Activated CD4-positive, alpha-beta T cell treated with anti-CD3 and anti-CD28 coated beads, Interleukin-10, Interleukin-2, amounts not matched to agents 100 ng/mL and 50 ng/mL, durations not matched to agents 16 hours and 8 hours (primary cell): ENCODE measurements at places on chromosomes 12 and 14.

- DNase-seq = no peak
Measured at GRCh38 chr12:111806304-111806703, 35.7 kb upstream of the MAPKAPK5 start.

- DNase-seq = no peak
Measured at GRCh38 chr12:114998118-114998749, 314.3 kb upstream of the TBX3 start.

GRCh38 chr14:51996148-51996746 lies 6.9 kb downstream of the RTRAF start:
- peak; percentile 33 for DNase-seq

GRCh38 chr12:24823808-24824515 lies 124.9 kb downstream of the BCAT1 start:
- DNase-seq = no peak

DNA sequence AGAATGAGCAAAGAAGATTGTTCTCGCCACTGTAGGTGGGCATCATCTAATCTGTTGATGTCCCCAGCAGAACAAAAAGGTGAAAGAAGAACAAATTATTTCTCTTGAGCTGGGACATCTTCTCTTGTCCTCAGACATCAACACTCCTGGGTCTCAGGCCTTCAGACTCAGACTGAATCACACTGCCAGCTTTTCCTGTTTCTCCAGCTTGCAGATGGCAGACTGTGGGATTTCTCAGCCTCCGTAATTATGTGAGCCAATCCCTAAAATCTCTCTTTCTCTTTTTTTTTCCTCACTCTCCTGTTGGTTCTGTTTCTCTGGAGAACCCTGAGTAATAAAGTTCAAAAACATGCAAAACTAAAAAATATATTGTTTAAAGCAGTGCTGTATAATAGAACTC lies 3.7 kb upstream of the TMPRSS12 start:
- no peak for DNase-seq

DNA sequence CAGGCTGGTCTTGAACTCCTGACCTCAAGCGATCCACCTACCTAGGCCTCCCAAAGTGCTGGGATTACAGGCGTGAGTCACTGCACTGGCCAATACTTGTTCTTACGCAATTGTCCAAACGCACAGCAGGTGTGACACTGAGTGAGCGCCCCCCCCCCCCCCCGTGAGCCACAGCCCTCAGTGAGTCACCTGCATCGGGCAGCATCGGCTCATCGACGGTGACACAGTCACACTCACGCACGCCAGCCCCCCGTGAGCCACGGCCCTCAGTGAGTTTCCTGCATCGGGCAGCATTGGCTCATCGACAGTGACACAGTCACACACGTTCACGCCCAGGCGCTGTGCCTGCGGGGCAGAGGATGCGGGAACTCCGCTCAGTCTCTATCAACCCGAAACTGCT lies 42.5 kb downstream of the GALNT9 start:
- no peak for DNase-seq

DNA sequence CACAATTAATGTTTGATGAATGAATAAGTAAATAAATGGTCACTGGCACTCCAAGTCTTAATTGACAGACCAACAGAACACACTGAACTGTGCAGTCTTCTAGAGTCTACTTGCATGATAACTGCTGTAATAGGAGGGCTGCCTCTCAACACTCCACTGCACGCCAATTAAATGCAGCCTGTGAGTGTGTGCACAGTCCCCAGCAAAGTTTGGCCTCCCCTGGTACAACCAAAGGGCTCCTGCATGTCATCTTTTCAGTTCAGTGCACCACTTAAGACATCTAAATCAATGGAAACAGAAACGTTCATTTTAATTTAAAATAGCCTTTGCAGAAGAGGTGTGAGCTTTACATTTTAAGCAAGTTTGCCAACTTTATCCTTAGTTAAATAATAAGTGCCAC lies 121.7 kb upstream of the USP15 start:
- DNase-seq = no peak

DNA sequence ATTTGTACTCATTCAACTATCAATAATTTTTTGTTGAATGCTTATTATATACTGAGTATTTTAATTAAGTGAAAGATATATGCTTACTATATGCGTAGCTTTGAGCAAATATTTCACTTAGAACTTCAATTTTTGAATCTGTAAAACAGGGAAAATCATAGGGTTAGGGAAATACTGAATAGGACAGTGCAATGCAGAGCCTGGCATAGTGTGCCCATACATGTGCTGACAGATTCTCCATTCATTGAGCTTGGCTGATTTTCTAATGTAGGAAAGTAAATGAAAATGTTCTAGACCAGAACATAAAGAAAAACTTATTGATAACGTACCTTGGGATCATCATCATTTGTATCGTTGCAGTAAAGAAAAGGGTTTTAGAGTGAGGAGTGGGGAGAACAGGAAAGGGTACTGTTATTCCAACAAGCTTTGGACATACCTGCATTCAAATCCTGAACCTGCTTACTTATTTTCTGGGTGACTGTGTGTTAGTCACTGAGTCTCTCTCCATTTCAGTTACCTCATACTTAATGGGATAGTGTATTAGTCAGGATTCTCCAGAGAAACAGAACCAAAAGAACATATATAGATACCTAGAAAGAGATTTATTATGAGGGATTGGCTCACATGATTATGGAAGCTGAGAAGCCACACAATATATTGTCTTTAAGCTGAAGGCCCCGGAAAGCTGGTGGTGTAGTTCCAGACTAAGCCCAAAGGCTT lies 436.4 kb downstream of the ADAMTS20 start:
- no peak for DNase-seq

DNA sequence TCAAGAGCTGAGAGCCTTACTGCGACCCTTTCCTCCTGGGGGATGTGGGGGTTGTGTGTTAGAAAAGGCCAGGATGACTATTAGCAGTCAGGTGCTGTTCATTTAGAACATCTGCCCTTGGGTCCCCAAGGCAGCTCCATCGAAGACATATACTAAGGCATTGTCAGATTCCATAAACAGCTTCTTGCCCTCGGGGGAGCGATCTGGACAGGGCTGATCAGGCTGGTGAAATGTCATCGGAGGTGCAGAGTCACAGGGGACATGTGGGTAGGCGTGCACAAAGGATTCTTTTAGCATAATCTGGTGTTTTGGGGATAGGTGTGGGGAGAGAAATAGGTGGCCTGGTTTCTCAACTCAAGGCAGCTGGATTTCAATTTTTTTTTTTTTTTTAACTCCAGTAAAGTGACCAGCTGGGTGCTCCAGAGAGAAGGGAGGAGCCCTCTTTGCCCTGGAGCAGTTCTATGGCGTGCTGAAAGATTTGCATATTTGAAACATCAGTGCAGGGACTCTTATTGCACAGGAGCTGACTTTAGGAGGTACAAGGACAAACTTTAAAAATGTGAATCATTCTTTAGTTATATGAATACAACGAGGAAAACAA lies 160.1 kb downstream of the SUDS3 start:
- DNase-seq = no peak

DNA sequence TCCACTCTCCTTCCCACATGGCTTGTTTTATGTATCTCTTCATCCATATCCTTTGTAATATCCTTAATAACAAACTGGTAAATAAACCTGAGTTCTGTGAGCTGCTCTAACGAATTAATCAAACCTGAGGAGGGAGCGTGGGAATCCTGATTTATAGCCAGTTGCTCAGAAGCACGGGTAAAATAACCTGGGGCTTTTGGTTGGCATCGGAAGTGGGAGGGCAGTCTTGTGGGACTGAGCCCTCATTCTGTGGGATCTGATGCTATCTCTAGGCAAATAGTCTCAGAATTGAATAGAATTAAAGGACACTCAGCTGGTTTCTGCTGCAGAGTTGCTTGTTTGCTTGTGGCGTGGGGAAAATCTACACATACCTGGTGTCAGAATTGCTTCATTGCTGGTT lies 17.5 kb upstream of the LDHB start:
- DNase-seq = no peak

DNA sequence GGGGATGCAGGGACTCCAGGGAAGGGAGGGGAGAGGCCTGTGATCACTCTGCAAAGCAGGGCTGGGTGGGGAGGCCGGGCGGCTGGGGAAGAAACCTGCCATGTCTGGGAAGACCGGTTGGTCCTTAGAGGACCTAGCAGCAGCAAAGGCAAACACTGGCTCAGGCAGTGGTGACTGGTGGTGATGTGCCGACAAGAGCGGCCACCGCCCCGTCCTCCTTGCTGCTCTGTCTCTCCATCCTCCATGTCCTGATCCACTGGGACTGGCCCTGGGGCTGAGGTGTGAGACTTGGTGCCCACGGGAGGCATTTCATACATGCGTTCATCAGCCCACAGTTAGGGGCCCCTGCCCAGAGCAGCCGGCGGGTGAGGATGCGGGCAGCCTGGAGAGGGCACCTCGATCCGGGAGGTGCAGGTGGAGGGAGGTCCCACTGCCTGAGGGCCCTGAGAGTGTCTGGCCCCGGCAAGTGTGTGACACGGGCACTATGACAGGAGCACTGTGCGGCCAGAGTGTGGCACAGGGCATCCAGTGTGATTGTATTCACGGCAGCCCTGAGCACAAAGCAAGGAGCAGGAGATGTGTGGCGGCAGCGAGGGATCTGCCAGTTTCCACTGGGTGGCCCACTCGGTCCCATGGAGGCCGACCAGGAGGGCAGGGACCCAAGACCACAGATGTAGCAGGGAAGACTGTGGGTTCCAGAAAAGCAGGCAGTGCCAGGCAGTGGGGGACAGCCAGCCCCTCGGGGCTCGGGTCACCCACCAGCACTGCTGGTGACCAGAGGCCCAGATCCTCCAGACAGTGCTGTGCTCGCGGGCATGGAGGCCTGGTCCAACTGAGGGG lies 13.9 kb downstream of the ANKRD9 start:
- no peak for DNase-seq

GRCh38 chr12:117968151-117968789 lies 520 bp downstream of the KSR2 start:
- DNase-seq = no peak

GRCh38 chr14:53295985-53296582 lies 143.0 kb upstream of the DDHD1 start:
- DNase-seq = peak; percentile 52

DNA sequence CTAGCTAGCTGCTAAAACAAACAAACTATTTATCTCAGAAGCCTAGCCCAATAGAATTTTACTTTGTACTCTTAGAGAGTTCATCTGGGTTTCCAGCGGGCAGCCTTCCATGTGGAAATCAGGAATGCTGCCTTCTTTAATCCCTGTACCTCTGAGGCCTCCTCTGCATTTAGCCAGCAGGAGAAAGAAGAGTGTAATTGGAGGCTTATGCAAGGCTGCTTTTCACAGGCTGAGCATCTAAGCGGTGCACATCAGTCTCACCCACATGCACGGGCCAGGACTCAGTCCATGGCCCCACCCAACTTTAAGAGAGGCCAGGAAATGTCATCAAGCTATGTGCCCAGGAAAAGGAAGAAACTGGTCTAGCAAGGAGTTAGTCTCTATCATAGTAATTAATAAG lies 14.0 kb upstream of the PTGDR start:
- DNase-seq = no peak

DNA sequence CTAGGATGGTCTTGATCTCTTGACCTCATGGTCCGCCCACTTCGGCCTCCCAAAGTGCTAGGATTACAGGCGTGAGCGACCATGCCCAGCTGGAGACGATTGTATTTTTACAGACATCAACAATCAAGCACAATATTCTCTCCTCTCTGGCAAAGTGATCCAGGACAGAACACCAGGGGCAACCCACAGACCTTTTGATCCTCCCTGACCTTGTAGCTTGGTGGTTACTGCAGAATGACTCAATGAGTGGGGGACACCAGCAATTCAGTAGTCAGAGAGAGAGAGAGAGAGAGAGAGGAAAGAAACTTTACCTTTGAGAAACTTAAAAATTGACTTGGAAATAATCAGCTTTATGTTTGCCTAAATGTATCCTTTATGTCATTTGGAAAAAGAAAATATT lies 51.2 kb downstream of the DRAM1 start:
- DNase-seq = no peak

DNA sequence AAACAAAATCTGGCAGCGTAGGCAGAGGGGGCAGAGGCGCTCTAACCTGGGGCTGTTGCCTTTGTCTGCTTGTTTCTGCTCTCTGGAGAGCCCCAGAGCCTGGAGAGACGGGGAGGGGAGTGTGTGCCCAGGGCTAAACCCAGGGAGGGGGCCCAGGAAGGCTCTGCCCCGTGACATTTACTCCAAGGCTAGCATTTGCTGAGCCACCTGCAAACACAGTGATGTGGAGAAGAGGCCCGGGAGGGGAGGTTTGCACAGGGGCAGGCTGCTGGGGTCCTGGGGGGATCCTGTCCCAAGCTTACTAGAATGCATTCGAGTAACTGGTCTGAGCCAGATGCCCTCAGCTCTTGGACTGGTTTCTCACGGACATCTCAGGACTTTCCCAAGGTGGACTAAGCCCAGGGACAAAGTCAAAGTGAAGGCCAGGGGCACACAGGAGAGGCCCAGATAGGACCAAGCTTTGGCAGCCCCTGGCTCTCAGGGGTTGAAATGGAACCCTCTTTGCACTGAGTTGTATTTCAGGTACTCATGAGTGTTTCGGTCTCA lies 12.0 kb downstream of the MEG3 start:
- DNase-seq = no peak

- DNase-seq = no peak
Measured at GRCh38 chr12:53994264-53995001, 5.5 kb upstream of the HOXC9 start.

- no peak for DNase-seq
Measured at GRCh38 chr12:46886541-46887041, 60.8 kb upstream of the SLC38A4 start.

DNA sequence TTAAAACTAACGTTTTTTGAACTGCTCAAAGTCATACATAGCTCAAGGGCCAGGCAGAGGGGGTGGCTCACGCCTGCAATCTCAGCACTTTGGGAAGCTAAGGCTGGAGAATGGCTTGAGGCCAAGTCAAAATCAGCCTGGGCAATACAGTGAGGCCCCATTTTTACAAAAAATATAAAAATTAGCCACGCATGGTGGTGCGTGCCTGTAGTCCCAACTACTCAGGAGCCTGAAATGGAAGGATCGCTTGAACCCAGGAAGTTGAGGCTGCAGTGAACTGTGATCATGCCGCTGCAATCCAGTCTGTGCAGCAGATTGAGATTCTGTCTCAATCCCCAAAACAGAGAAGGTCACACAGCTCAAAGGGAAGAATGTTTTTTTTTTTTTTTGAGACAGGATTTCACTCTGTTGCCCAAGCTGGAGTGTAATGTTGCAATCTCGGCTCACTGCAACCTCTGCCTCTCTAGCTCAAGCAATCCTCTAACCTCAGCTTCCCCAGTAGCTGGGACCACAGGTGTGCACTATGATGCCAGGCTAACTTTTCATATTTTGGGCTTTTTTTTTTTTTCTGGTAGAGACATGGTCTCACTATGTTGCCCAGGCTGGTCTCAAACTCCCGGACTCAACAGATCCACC lies 2.9 kb downstream of the RBM23 start:
- no peak for DNase-seq

- DNase-seq = no peak
Measured at GRCh38 chr14:39673734-39674133, 241.5 kb upstream of the FBXO33 start.

- no peak for DNase-seq
Measured at GRCh38 chr12:109592195-109592904, 18.8 kb downstream of the MVK start.

GRCh38 chr14:21309238-21309636 lies 29.4 kb downstream of the RPGRIP1 start:
- DNase-seq = no peak

GRCh38 chr12:122312926-122313325 lies 46.6 kb upstream of the VPS33A start:
- no peak for DNase-seq
